ENCODE measurements at places on chromosomes 5 and 9. TPM values are rescaled to one million over a fixed set of nuclear protein-coding genes. Genes with fewer than 3 reads are reported as not detected.

Gene PNPLA7
- 15.7 TPM for total RNA-seq

Gene RAI14
- 2.6 TPM for total RNA-seq

Gene FBLL1
- total RNA-seq: 0.20 TPM

Gene SCGB3A1
- not detected for total RNA-seq

Gene EIF4E1B
- not detected for total RNA-seq

Gene SV2C
- total RNA-seq: not detected

GRCh38 chr5:139472386-139473030, 1.7 kb downstream of the SMIM33 start:
- peaks cover 24% of the 10 kb centered on the region for H3K36me3 ChIP-seq
- peak overlapping the region; percentile 30 for H3K27ac ChIP-seq
- H3K4me1 ChIP-seq: peaks cover 89% of the 10 kb centered on the region
- no peaks in the 10 kb centered on the region for H3K27me3 ChIP-seq

DNA sequence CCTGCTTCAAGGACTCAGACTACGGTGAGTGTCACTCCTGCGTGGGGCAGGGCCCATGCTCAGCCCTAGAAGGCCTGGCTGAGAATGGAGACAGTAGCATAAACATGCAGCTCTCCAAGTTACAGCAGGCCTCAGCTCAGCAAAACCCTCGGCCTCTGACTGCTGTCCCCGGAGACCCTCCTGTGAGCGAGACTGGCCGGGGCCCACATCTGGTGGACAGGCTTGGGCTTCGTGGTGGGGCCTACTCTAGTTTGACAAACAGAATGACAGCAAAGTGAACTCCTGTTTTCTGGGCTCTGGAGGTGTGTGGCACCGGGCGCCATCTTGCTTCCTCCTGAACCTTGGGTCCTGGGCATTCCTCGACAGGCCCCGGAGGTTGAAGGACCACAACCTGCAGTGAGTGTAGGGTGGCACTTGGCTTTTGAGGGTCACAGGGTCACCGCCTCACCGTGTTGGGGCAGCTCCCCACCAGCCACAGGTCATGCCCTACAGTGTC, 97.5 kb downstream of the PHF2 start:
- no peak for DNase-seq
- H3K27me3 ChIP-seq: no peaks in the 10 kb centered on the region
- H3K36me3 ChIP-seq: peaks cover 12% of the 10 kb centered on the region
- no peak overlapping the region for H3K27ac ChIP-seq

DNA sequence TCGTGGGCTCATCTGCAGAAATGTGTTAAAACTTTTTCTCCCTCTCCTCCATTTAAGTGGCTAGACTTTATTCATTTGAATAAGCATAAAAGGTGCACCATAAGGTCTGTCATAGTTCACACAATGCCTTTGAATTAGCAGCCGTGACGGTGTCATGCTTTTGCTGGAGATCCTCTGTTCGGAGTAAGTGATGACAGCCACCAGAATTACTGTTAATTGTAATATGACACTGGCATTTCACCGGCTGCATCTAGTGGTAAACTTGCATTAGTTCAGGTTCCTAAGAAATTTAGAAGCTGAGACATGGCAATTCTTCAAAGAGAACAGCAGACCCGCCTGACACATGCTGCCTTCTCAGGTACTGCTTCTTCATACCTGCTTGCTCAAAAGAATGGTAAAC, 241.7 kb downstream of the EBF1 start:
- peaks cover 15% of the 10 kb centered on the region for H3K4me1 ChIP-seq
- no peak overlapping the region for H3K27ac ChIP-seq
- no peaks in the 10 kb centered on the region for H3K27me3 ChIP-seq
- no peak overlapping the region for H3K4me3 ChIP-seq
- H3K36me3 ChIP-seq: no peaks in the 10 kb centered on the region

All from CD4-positive, alpha-beta memory T cell (primary cell).